Mucosa of descending colon (tissue), 3 donors: ENCODE measurements at places on chromosomes 4 and X.

DNA sequence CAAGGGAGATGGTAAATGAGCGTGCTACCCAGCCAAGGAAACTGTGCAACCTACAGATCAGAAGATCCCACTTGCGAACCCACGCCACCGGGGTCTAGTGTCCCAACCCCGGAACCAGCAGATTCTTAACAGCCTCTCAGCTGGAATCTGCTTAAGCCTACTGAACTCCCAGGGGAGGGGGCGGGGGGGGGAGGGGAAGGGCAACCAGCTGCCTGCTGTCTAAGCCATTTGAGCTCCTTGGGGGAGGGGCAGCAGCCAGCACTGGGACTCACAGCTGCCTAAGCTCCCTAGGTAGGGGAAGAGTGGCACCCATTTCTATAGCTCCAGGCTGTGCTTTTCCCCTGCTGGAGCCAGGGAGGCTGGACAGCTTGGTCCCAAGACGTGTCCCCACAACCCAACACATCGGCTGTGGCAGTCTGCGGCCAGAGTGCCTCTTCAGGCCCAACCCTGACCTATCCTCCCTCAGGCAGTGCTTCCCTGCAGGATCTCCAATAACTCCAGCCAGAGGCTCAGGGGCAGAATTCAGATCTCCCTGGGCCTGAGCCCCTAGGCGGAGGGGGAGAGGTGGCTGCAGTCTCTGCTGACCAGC lies 289.2 kb downstream of the LDB2 start:
- no peak for DNase-seq

GRCh38 chr4:26354491-26354890 lies 33.7 kb downstream of the RBPJ start:
- no peak for DNase-seq

DNA sequence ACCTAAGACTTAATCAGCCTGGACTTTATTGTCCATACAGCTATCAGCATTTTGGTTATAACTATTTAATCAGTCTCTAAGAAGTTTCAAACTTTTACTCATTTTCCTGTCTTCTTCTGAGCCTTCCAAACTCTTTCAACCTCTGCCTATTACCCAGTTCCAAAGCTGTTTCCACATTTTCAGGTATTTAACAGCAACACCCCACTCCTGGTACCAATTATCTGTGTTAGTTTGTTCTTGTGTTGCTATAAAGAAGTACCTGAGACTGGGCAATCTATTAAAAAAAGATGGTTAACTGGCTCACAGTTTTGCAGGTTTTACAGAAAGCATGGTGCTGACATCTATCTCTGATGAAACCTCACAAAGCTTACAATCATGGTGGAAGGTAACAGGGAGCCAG lies 195.6 kb downstream of the NPNT start:
- DNase-seq, result no peak

GRCh38 chrX:138925330-138925729 lies 213.8 kb upstream of the FGF13 start:
- DNase-seq, result no peak

- no peak for DNase-seq
Observed at GRCh38 chr4:153189016-153189801, 15.0 kb upstream of the TRIM2 start.
